ENCODE measurements at places on chromosomes 5 and 9.

DNA sequence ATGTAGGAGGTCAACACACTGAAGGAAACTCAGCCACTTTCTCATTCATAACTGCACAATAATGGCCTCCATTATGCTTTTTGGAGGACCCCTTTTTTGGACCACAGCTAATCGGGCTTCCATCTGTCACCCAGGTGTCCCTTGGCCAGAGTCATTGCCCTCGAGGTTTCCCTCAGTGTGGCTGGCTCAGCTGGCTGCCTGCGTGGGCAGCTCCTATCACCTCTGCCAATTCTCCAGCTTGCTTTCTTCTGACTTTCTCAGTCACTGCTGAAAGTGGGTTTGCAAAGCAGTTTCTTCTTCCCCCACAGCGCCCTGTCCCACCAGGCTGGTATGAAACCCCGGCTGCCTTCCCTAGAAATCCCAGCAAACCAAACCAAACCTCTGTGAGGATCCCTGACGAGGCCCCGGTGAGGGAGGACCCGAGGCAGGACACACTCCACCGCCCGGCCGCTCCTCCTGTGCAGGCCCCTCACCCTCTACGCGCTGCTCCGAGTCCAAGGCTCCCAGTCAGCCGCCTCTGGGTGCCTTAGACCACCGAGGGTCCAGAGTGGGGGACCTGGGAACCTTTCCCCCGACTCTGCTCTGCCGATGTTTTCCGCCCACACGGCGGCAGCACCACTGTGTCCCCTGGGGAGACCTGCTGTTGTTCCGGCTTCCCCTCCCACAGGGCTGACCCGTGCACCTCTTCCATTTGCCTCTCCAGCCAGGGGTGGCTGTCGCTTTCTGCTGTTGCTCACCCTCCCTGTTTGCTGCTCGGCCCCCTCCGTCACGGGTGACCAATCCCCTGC lies 109.5 kb downstream of the TENT4A start:
- no peak for DNase-seq

- DNase-seq = no peak
Observed at GRCh38 chr5:68333649-68334552, 118.3 kb downstream of the PIK3R1 start.

DNA sequence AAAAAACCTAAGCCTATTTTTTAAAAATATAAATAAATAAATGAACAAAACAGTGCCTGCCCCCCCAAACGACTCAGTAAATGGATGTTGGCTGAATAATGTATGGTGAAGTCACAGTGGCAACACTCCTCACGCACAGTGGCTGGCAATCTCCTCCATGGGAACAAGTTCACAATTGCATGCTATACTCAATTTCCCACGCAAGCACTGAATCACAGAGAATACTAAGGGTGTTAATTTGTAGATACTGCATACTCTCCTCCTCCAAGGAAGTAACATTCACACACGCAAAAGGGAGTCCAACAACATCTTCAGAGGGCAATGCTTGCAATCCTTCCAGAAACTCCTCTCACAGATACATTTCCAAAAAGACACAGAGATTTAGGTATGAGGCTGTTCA lies 47.5 kb downstream of the SERINC5 start:
- DNase-seq = no peak

GRCh38 chr9:35508069-35508468 lies 18.2 kb downstream of the RUSC2 start:
- no peak for DNase-seq

GRCh38 chr5:172274951-172275753 lies 8.4 kb downstream of the UBTD2 start:
- DNase-seq = no peak

DNA sequence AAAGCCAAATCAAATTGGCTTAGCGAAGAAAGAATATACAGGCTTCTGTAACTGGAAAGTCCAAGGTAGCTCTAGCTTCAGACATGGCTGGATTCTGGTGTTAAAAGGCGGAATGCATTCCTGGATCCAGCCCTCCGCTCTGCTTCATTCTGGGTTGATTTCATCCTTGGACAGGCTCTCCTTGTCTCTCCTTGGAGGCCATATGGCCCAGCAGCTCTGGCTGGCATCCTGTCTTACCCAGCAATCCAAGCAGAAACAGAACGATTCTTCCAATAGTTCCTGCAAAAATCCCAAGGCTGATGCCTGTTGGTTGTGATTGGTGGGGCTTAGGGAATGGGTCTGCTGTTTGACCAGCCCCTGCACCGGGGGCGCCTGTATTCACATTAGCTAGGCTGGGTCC lies 37.0 kb upstream of the SAP30L start:
- no peak for DNase-seq

DNA sequence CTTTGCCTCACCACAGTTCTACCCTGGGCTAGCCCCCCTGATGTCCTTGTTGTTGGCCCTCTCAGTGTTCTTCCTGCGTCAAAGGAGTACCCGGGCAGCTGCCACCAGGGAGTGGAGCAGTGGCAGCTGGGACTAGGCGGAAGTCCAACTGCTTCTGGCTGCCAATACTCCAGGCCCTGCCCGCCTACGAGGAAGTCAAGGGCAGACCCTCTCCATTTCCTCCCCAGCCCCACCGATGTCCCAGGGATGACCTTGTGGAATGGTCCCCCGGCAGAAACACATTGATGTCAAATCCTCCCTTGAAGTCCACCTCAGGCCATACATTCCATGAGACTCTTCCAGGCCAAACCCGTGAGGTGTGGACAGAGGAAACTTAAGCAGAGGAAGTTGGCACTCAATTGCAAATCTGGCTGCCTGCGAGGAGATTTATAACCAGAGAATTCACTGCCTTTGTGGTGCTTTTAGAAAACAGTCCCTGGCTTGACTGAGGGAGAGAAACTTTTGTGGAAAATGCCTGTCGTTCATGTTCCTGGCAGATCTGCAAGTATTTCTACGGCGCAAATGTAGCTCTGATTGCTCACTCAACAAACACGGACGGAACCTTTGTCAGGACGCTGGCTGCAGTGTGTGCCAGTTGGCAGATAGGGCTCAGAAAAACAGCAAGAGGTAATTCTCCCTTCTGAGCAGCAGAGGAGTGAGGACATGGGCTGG lies 339.7 kb downstream of the RAB3C start:
- DNase-seq = no peak

GRCh38 chr5:107916731-107917725 lies 246.3 kb upstream of the EFNA5 start:
- no peak for DNase-seq

DNA sequence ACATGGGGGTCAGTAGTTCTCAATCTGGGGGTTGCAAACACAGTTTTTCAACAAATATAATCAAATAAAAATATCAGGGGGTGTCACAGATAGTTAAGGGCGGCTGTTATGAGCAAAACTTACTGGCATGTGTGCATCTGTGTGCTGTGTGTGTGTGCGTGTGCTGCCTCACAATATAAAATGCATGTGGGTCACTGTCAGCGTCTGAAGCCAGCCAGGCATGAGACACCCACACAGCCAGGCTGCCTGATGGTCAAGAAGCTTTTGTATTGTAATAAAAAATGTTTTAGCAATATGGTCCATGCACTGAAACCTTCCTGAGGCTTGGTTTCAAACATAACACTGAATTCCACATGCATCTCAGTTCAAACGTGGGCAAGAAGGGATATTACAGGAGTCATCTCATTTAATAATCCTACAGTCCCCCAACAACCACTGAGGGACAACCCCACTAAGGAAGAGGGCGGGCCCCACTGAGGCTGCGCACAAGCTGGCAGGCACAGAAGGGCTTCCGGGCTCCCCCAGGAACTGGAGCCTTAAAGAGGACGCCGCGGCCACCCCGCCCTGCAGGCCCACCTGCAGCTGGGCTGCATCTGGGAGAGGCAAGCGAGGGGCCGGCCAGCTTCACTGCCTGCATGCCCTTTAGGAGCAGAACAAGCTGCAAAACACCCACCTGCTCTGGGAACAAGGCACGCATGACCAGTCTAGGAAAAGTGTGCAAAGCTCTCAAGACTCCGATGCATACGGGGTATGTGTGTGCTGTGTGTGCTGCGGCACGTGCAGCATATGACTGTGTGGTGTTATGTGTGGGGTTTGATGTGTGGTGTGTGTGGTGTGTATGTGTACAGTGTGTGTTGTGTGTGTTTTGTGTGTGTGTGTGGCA lies 14.1 kb downstream of the SEMA4D start:
- DNase-seq = no peak

GRCh38 chr5:18292146-18292545 lies 657.9 kb downstream of the TAF11L14 start:
- no peak for DNase-seq

GRCh38 chr9:1050125-1050895 lies at the start of gene DMRT2:
Gene DMRT2, plus strand, starts transcription at chr9:1050357. Its CDS starts 1,257 bp downstream, at chr9:1051614.
- no peak for DNase-seq

GRCh38 chr5:133338504-133339355 lies 273.6 kb downstream of the FSTL4 start:
- DNase-seq = no peak

DNA sequence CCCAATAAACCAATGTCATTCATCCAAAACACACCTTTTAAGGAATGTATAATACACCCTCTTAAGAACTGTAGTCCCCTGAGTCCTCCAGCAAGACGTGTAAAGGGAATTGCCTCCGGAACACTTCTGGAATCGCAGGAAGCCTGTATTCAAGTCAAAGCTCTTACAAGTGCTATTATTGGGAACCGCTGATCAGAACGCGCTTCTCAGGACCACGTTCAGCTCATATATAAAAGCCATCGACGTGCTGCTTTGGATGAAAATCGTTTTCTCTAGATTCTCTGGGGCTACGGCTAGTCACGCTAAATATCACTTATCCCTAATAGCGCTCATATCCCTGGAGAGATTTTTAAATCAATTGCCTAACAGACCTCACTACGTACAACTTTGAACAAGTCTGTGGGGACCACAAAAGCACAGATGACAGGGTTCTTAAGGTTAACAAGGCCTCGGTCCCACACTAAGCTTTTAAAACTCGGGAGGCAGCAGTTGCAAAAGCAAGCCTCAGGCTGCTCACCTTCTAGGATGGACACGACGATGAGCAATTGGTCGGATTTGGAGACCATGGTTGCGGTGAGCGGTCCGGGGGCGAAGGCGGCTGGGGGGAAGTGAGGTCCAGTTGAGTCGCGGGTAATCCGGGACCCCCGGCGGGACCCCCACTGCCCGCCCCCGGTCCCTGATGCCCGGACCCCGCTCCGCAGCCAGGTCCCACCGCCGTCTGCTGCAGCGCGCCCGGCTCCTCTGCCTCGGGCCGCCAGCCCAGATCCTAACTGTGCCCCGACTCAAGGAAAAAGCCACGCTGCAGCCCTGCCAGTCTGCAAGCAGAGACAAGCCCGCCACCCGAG lies 548 bp downstream of the CEP120 start:
- DNase-seq = peak; percentile 19

- DNase-seq = no peak
Observed at GRCh38 chr5:2852446-2852845, 101.0 kb upstream of the IRX2 start.

DNA sequence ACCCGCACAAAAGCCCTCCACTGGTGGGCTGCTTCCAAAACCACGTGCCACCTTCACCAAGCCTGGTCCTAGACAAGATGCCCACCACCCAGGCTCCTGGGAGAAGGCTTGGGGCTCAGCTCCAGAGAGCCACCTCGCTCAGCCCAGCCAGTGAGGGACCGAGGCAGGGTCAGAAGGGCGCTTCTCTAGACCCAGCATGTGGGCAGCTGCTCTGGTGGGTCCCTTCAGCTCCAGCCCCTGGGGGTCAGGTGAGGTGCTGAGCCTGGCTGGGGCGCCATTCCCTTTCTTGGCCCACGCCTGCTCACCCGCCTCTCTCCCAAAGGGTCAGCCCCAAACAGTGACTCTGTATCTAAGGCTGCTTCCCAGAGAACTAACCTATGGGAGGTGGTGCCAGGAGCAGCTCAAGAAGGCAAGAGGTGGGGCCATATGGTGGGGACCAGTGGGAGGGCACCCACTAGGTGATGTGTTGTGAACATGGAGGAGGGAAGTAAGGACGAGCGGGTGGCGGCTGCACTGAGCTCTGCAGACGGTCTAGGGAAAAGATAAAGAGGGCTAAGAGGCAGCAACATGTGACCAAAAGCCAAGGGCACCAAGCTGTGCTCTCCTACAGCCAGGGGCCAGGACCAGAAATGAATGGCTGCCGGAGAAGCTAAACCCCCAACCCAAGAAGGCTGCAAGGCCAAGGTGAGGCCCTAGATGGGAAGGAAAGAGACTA lies 79.3 kb downstream of the CAMSAP1 start:
- DNase-seq = no peak

GRCh38 chr5:175824676-175825075 lies 46.7 kb upstream of the CPLX2 start:
- no peak for DNase-seq

- peak; percentile 25 for DNase-seq
Observed at GRCh38 chr5:126658561-126658960, 57.8 kb downstream of the PHAX start.

DNA sequence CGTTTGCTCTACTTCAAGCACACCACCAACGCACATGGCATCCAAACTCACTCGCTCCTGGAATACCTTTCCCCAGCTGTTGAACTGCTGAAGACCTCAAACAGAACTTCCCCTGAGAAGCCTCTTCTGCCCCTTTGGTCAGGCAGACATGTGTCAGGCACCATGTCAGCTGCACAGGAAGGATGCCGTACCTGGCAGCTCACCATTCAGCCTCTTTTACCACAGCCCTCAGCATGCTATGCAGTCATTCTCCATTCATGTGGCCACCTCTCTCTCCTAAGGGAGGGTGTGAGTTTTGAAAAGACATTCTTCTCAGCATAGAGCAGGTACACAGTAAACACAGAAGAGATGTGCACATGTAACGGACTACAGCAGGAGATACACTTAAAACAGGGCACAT lies 14.2 kb downstream of the IL4 start:
- DNase-seq = no peak

GRCh38 chr9:68669218-68669617 lies 35.8 kb upstream of the PIP5K1B start:
- DNase-seq = no peak

- DNase-seq = no peak
Observed at GRCh38 chr5:105544300-105544699, 1981.7 kb upstream of the NUDT12 start.

DNA sequence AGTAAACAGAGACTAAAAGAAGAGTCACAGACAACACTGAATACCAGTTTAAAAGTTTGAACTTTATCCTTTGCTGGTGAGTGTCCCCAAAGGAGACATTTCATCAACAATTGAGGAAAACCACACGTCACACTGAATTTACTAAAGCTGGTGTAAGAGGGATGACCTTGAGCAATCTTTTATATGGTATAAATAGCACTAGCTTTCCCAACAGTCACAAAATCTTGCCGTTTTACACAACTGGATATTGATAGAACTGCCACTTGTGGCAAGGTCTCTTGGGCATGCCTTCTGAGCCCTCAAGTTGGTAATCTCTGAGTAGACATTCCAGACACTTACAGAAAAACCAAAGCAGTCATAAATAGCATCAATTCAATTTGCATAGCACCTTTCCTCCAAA lies 311.5 kb upstream of the TARS1 start:
- DNase-seq = no peak

- DNase-seq = no peak
Observed at GRCh38 chr5:84327591-84327990, 57.1 kb downstream of the EDIL3 start.
